CD4-positive, alpha-beta T cell treated with Interleukin-2 at 100 ng/mL for 4 hours (primary cell): ENCODE measurements at places on chromosomes 1 and 21.
A peak's percentile ranks its signal among the peaks of the same experiment; 100 is the strongest.

- no peak for DNase-seq
Measured at GRCh38 chr1:21247892-21248715, 42.2 kb downstream of the ECE1 start.

DNA sequence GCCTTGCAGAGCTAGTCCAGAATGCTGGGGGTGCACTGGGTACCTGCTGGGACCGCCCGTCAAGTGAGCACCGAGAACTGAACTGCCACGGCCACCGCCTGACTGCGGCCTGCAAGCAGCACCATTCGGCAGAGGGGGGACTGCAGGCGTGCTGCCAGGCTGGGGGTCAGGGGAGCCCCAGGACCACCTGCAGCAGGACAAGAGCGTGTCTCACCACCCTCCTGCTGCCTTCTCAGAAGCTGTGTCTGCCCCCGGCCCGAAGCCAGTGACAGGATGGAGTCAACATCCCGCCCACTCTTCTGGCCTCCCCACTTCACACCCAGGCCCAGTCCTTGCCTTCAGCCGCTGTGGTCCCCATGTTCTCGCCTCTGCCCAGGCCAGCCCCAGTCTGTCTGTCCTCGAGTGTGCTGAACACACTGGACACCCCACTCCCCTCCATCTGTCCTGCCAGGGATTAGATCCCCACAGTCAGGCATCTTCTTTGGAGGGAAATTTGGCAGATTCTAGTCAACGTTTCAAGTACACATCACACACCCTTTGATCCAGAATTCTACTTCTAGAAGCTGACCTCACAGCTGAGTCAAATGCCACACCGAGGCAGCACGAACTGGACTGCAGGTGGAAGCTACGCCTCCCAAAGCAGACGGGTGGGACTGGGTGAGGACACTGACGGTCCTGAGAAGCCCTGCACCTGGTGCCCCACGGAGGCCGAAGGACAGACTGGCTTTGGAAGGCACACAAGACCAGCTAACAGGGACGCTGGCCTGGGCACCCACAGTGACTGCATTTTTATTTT lies 26.0 kb downstream of the PTTG1IP start:
- DNase-seq: no peak

GRCh38 chr1:82317671-82318070 lies 516.9 kb downstream of the ADGRL2 start:
- no peak for DNase-seq

DNA sequence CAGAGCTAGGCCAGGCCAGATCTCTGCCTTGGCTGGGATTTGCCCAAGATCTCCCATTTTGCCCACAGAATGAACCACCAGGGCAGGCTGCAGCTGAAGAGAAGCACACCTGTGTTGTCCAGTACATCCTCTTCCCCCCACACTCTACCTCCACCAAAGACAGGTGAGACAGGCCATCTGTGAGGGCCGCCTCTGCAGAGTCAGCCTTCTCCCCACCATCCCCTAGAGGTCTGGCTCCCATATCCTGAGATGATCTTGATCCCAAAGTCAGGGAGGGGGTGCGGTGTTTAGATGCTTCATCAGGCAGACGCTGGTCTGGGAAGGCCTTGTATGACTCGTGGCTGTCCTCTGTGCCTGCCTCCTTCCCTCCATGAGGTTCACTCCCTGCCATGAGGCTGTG lies 28.7 kb downstream of the HYI start:
- DNase-seq: no peak

DNA sequence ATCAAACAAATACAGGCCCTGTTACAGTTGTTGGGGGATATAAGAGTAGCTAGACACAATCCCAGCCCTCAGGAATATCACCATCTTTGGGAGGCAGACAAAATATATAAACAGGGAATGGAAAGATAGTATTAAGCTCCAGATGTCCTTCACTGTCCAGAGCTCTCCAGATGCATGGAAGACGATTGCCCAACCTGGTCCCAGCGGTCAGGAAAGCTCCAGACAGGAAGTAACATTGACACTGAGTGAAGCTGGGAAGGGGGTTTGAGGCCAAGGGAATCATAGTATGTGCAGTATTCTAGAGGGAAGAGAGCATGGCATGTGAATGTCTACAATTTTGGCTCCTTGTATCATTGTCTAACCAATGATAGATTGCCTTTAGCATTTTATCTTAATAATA lies 173.9 kb upstream of the HOOK1 start:
- no peak for DNase-seq

DNA sequence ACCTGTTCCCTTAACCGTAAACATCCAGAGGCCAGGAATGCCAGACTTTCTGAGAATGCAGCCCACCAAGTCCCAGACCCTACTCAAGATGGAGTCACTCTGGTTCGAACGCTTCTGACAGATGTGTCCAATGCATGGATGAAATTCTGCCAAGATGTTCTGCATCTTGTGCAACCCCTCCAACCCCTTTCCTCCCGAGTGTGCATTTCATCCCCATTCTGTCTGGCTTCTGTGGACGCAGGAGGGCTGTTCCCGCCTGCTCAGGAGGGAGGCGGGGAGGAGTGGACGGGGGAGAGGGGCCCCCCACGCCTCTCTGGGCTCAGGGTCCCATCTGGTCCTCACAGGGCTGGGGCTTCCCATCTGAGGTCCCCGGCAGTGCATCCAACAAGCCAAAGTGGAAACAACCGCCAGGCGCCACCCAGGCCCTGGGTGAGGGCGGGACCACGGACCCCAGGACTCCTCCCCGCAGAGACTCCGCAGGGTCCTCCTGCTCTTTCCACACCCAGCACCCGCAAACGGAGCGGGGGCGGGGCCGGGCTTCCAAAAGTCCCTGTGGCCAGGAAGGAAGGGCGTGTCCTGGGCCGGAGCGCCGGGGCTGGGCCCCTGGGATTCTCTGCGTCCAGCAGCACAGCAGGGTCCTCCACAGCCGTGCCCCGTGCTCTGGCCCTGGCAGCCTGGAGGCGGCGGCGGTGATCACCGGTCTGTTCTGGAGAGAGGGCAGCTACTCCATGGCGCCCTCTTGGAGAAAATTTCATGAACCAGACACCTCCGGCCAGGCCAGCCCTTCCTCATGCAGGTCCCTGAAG lies 27.8 kb upstream of the SUMO3 start:
- peak; percentile 47 for DNase-seq

GRCh38 chr1:97758541-97759057 lies 162.2 kb downstream of the DPYD start:
- no peak for DNase-seq

DNA sequence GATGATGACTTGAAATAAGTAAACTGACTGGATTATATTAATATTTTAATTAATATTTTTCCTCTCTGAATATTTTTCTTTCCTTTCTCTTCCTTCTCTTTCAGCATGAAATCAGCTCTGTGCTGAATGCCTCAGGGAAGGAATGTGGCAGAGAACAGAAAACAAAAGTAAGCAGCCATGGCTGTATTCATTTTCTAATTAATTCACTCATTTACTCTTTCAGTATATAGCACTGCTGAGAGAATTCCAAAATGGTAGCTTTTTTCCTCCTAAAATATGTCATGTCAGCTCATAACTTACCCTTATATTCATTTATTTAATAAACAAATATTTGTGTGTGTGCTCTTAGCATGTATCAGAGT lies 522.5 kb downstream of the PTPRC start:
- no peak for DNase-seq

- no peak for DNase-seq
Measured at GRCh38 chr1:226525750-226526149, 22.8 kb upstream of the STUM start.

GRCh38 chr1:189007824-189008223 lies 1469.8 kb downstream of the BRINP3 start:
- no peak for DNase-seq

DNA sequence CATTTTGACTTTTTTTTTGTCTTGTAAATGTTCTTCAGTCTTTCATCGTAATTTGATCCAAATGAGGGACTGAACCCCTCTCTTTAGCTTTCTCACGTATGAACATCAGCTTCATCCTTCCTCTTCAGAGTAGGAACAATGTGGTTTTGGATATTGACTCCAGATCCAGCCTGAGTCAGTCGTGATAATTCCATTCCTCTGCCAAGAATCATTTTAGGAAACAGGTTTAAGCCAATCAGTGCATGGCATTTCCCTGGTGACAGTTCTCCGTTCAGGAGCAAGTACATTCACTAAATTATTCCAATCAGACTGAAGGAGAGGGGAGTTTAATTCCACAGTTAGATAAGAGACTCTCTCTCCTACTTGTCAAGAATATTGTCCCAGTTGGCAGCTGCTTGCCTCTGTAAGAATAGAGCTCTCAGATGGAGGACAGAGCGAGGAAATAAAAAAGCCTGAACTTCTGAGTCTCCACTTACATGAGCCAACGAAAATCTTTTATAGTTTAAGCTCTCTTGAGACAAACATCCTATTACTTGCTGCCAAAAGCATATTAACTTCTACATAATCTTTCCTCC lies 18.6 kb downstream of the RHOU start:
- no peak for DNase-seq

DNA sequence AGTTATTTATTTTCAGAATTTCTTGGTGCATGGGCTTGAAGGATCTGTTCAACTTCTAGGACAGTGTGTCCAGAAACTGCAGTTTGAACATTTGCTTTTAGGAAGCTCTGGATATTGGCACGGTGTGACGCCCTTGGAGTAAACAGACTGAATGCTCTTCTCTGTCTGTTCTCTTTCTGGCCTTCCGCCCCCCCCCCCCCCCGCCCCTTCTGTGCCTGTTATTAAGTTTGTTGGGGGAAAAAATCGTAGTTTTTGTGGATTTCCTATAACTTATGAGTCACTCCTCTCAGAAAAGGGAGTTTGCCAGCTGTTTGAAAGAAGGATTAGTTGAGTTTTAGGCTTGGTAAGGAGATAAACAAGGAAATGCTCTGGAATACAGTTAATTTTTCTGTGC lies 1.2 kb downstream of the KCTD3 start:
- DNase-seq: no peak

DNA sequence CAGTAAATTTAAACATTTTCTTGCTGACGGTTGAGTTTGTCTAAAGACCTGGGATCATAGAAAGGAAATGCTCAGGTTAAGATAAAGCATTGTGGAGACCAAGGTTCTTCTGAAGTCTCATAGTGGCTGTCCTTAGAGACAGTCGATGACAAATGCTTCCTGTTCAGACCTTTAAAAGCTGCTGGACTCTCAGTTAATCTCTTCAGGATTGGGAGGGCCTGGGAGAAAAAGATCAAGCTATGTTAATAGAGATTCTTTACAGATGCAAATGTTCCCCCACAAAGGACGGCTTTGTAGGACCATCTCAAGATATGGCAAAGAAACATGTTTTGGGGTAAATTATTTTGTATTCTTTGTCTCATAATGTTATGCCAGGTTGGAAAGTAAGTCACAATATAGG lies 124.7 kb upstream of the COL6A1 start:
- DNase-seq: no peak

GRCh38 chr21:44846485-44847260 lies 26.8 kb downstream of the PTTG1IP start:
- DNase-seq: peak; percentile 33

DNA sequence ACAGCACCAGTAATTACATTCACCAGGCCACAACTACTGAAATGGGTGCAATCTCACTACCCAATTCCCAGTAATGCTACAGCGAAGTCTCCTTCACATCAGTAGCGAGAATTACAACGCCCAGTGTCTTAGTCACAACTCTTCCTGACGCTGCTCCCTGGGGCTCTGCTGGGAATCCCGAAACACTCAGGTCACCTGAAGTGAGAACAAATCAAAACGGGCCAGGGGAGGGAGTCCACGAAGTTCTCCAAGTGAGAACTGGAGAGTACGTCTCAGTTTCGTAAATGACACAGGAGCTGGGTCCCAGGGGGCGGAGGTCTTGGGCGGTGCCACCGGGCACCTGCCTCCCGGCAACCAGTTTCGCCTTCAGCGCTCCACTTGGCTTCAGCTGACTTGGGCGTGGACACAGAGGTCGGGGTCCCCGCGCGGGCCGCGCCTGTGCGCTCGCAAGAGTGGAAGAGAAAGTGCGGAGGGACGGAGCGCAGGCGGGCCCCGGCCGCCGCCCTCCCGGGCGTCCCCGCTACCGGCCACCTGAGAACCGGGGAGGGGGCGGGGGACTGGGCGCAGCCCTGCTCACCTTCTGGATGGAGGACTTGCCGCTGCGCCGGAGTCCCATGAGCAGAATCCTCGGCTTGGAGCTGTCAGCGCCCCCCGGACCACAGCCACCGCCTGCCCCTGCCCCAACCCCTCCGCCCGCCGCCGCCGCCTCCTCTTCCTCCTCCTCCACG lies 575 bp downstream of the RRAGC start:
- peak; percentile 46 for DNase-seq

- DNase-seq: no peak
Measured at GRCh38 chr1:230427094-230427876, 1.2 kb upstream of the PGBD5 start.
